Stimulated activated CD8-positive, alpha-beta memory T cell treated with anti-CD3 and anti-CD28 coated beads, Interleukin-4, amount 100 ng/mL, for 24 hours (primary cell): ENCODE measurements at places on chromosomes 1 and 21.

DNA sequence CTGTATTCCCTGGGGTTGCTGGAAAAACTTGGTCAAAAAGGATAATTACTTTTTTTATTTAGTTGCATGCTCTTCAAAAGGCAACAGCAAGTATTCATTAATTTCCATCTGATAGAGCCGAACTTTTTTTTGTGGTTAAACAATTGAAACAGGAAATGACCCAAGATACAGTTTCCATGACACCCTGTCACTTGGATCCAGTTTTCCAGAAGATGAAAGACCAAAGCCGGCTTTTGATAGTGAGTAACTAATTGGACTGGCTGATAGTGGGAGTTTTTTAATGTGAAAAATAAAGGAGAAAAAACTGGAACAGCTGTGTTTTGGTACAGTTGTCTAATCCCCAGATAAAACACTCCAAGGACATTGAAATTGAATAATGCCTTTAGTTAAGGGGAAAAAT, 33.0 kb downstream of the CACHD1 start:
- no peak for DNase-seq

DNA sequence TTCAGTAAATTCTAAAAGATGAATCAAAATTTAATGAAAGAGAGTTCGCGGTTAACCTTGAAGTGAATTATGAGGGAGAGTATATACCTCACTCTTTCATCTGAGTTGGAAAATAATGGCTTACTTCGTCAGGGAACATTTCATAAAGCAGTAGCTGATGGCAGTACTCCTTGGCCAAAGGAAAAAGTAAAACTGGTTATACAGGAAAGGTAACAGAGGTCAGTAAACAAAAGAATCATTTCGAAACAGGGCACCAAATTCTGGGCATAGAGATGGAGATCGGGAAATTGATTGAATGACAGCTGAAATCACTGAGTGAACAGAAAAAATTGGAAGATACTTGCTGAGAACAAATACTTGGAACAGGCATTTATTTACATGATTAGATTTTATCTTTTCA, 199.0 kb downstream of the OLFM3 start:
- no peak for DNase-seq

DNA sequence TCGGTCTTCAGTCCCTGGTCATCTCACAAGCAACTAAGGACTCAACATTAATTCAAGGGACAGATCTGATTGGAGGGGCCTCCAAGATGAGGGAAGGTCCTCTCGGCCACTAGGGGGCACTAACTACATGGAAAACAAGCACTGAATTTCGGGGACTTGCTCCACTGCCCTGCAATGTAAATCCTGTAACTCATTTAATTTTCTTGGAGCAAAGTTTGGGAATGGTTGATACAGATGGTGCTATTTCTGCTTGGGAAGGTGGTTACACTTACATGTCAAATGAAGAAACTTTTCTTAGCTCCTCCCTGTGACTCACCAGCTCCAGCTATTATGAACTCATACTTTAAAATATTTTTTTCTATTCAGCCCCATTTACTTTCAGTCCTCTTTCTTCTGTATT, 97.4 kb upstream of the KCNJ15 start:
- peak; percentile 22 for DNase-seq

GRCh38 chr1:107993920-107994319, 28.9 kb upstream of the VAV3 start:
- DNase-seq = no peak

- DNase-seq = no peak
These were observed 472.3 kb upstream of the BRINP3 start for GRCh38 chr1:190949939-190950338.

DNA sequence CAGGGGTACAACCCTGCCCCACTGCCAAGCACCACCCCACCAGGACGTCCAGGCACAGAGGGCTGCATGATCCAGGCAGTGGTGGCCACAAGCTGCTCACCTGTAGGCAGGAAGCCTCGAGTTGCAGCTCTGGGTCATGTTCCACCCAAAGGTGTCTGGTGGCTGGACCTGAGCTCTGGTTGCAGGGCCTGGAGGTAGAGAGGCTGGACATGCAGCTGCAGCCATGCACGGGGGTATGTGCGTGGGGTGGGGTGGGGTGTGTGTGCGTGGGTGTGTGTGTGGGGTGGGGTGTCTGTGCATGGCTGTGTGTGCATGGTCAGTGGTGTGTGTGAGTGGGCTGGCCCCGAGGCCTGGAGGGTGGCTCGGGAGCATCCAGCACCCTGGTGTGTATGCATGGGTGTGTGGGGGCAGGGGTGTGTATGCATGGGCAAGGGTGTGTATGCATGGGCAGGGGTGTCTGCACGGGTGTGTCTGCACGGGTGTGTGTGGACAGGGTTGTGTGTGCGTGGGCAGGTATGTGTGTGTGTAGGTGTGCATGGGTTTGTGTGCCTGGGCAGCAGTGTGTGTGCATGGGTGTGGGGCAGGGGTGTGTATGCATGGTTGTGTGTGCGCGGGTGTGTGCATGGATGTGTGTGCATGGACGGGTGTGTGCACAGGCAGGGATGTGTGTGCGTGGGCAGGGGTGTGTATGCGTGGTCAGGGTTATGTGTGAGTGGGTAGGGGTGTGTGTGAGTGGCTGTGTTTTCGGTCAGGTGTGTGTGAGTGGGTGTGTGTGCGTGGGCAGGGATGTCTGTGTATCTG, 15.6 kb downstream of the ARHGEF16 start:
- no peak for DNase-seq

DNA sequence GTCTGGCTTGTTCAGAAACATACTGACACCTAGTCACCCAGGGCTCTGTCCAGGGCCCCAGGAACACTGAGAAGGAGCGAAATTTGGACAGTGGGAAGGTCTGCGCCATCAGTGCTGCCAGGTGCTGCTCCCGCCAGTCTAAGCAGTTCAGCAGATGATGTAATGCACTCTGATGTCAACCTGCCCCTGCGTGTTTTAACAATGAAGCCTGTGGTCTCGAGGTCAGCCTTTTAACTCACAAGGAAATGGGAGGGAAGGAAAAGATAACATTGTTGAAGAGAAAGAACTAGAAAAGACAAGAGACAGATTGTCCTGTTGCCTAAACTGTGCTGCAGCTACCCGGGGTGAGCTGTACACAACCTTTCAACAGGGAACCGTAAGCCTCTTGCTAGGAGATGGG, 126.6 kb upstream of the IFFO2 start:
- no peak for DNase-seq

- no peak for DNase-seq
These were observed 412.5 kb downstream of the PTPRU start for GRCh38 chr1:29648798-29649188.

DNA sequence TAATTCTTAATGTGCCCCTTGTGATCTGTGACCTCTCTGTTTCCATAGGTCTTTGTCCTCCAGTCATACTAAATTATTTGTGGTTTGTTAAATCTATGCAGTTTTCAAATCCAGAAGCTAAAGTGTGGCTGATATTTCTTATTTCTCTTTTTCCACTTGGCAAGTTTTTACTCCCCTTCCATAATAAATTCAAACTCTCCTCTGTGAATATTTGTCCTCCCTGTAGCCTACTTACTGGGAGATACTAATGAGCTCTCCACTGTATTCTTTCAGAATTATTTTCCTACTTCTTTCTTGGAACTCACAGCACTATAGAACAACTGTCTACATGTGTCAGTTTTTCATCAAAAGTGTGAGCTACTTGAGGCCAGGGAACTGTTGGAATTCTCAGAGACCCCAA, 430.8 kb upstream of the PTBP2 start:
- DNase-seq = no peak

- no peak for DNase-seq
These were observed 68.4 kb upstream of the EDEM3 start for GRCh38 chr1:184823080-184823479.

GRCh38 chr1:186286615-186287315, 88.3 kb downstream of the TPR start:
- no peak for DNase-seq

GRCh38 chr1:199082778-199083389, 444.0 kb downstream of the PTPRC start:
- no peak for DNase-seq

GRCh38 chr1:180235077-180235501, 5.0 kb downstream of the LHX4 start:
- DNase-seq = no peak

- no peak for DNase-seq
These were observed 80.4 kb upstream of the SPATA6 start for GRCh38 chr1:48552420-48552819.

GRCh38 chr1:23198373-23198772, 18.9 kb downstream of the HTR1D start:
- DNase-seq = no peak

GRCh38 chr1:3586986-3587759, 24.1 kb downstream of the MEGF6 start:
- no peak for DNase-seq

DNA sequence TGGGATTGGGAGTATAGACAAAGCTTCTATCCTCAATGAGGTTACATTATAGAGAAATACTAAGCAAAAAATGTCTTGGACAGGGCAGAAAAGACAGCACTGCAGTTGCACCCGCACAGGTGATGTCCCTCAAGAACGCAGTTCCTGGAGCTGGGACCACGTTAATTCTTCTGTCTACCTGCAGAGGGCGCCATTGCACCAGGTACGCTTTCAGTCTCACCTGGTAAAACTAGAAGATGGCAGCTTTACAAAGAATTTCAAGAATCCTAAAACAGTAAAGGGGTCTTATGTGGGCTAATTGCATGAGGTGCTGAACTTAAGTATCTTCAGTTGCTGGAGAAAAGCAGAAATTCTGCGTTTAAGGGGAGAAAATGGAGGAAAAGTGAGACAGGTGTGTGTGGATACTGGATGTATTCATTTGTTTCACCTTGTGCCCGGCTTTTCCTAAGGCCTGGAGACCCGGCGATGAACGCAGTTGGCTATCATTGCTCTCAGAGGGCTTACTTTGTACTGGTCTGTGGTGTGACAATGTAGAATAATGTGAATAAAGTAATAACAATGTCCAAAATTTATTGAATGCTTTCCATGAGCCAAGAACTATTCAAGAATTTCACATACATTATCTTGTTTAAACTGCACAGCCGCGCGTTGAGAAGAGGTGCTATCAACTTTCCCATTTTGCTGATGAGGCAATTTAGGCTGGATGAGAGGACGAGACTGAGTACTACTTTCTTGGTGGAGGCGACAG, 276.3 kb upstream of the GREM2 start:
- DNase-seq = no peak

DNA sequence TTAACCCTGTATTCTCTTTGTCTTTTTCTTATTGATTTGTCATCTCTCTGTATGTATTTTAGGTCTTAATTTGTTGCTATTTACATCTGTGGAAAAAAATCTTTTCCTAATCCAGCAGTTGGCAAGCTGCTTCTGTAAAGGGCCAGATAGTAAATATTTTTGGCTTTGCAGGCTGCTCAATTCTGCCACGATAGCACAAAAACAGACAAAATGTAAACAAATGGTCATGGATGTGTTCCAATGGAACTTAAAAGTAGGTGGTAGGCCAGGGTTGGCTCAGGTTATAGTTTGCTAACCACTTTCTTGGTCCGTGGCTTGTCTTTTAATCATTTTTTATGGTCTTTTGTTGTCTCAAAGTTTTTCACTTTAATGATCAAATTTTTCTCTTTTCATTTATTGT, 371.8 kb downstream of the HHAT start:
- DNase-seq = no peak

DNA sequence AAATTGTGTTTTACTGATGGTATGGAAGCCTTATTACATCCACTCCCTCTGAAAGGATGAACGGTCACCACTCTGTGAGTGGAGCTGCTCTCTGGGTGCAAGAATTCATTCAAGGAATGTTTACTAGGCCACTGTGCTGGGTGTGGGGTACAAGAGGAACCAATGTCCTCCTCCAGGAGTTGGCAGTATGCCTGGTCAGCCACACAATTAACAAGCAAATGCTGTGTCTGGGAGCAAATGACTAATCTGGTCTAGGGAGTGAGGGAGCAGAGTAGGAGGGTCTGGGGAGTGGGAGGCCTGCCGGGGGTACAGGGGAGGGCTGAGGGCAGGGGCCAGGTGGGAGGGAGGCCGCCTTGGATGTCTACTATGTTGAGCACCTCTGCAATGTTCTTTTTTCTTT, 27.2 kb upstream of the TDRD10 start:
- no peak for DNase-seq

- DNase-seq = no peak
These were observed 12.2 kb upstream of the PRXL2B start for GRCh38 chr1:2574350-2574749.

DNA sequence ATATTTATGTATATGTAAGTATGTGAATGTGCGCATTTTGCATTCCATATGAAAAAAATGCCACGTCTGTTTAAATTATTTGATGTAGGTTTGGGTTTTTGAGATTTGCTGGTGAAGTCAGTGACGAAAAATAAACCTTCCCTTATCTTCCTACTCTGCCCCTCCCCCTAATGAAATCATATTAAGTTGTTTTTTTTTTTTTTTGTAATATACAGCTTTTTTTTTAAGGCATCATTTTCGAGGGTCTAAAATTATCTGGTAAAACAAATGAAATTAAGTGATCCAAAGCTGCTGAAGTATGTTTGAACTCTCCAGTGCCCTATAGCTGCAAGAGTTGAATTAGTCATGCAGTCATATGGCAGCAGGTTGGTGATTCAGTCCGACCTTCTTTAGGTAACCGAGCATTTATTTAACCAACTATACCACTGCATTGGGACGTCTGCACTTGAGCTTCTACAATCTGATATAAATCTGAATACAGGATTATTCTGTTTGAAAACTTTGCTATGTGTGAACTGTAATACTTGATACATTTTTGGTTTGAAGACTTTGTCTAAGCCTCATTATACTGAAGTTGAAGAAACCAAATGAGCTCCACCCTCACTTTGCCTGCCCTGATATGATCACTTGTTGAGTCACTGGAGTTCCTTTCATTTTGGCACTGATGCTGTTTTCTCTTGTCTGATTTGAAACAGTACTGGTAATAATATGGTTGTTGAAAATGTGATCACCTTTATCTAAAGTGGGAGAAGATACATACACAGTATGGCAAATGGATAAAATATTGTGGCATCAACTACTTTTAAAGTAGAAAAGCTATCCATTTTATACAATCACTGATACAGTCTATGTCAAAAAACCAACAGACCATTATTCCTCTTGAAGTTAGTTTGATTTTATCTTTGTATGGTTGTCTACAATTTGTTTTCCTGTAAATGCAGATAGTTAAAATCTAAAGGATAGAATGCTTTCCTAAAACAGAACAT, 11.7 kb downstream of the PDIK1L start:
- DNase-seq = no peak

DNA sequence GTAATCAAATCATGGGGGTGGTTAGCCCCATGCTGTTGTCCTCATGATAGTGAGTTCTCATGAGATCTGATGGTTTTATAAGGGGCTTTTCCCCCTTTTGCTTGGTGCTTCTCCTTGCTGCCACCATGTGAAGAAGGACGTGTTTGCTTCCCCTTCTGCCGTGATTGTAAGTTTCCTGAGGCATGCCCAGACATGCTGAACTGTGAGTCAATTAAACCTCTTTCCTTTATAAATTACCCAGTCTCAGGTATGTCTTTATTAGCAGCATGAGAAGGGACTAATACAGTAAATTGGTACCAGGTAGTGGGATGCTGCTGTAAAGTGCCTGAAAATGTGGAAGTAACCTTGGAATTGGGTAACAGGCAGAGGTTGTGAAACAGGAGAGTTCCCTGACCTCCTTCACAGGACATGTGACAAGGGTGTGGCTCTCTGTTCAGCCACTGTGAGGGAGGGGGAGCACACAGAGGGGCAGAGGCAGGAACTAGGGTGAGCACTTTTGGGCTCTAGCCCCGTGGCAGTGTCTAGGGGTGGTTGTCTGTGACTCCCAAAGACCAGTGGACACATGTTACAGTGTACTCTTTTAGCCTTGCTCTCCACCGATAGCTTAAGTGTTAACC, 105.3 kb downstream of the BACH1 start:
- DNase-seq = no peak
